NCI-H774 (cell line): ENCODE measurements at places on chromosomes 7 and 10.

GRCh38 chr10:133185421-133185820 lies 25.4 kb downstream of the KNDC1 start:
- DNase-seq = no peak

GRCh38 chr10:116457488-116457887 lies 29.8 kb downstream of the PNLIPRP3 start:
- no peak for DNase-seq

DNA sequence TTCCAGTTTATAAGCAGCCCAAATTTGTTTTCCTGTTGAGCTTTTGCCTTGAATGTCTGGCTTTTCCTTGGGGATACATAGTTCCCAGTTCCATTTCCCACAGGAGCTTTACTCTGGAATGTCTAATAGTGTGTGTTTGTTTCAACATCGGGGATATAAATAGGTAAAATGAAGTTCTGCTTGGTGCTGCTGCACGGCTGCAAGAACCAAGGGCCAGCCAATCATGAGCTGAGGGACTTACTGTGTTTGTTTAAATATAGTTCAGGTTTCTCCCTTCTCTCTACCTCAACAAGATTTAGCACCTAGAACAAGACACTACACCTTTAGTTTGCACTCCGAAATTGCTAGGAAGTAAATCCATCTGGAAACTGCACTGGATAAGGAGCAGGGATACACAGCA lies 43.9 kb downstream of the GRM8 start:
- DNase-seq = no peak

GRCh38 chr7:142364551-142364950 lies 106.7 kb upstream of the PRSS58 start:
- DNase-seq = no peak

DNA sequence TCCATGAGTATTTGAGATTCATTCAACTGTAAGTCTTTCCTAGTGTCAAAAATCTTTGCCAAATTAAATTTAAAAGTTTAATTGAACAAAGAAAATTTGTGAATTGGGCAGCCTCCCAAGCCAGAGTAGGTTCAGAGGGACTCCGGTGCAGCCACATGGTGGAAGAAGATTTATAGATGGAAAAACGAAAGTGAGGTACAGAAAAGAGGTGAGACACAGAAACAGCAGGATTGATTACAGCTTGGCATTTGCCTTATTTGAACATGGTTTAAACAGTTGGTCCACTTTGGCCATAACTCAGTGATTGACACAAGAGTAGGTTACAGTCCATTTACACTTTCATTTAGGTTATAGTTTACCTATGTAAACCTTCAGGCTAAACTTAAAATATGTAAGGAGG lies 465.8 kb downstream of the ARL4A start:
- DNase-seq = no peak

- DNase-seq = no peak
Measured at GRCh38 chr10:23331567-23332301, 12.9 kb downstream of the C10orf67 start.

DNA sequence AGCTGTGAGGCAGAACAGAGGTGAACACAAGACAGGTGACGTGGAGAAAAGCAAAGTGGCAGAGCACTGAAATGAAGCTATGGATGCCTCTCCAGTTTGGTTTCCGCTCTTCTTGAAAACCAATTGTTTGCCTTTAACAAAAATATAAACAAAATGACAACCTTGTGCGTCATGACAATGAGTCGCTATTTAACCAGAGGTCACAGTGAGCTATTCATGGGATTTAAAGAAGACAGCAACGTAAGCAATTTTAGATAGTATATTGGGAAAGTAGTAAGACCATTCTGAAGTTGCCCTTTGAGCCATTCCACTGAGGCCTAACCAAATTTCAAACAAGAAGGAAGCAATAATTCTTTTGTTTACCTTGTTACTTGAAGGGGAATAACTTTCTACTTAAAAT lies 15.2 kb upstream of the LRRTM3 start:
- DNase-seq = no peak

DNA sequence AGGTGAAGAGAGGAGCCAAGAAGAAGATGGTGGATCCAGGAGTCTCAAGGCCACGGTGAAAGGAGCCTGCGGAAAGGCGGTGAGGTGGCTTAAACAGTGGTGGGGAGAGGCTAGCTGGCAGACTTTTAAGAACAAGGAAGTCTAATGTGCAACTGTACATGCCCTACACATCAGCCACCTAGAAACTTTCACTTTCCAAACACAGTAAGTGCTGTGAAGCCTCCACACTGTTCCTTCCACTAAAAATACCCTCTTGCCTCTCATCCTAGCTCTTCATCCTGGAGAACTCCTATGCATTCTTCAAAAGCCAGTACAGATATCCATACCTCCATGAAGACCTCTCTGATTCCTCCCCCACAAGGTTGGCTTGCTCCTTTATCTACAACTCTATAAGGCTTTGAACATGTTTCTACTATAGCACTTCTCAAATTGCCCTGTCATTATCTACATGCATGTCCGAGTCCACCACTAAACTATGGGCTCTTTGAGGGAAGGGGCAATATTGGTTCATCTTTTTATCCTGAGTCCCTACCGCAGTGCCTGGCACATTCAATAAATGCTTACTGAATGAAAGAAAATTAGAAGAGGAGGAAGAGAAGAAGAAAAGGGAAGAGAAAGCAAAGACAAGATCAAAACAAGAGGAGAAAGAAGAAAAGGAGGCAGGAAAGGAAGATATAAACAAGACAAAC lies 54.2 kb downstream of the DNAJC12 start:
- no peak for DNase-seq

DNA sequence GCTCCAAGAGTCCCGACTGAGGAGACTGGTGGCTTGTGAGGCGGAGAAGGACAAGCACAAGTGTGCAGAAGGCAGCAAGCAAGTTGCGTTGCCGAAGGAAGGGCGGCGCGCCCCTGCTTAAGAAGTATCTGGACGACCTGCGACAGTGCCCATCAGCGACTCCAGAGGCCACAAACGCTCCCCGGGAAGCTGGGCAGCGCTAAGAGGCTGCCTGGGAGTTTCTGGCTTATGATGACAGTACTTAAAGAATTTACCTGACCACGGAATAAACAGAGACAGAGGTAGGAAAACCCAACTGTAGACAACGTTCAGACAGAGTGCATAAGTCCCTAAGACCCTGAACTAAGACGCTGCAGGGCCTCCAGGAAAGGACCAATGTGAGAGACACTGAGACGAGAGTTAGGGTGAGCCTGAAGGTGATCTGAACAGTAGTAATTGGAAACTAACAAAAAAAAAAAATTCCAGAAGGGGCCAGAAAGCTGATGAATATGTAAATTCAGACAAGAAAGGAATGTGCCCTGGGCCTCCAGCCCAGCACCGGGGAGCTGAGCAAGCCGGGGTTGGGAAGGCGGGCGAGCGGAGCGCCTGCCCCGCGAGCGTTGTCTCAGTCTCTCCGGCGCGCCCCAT lies 1.0 kb downstream of the OSBPL3 start:
- DNase-seq = no peak

GRCh38 chr10:102368077-102368476 lies 27.4 kb upstream of the NFKB2 start:
- no peak for DNase-seq

DNA sequence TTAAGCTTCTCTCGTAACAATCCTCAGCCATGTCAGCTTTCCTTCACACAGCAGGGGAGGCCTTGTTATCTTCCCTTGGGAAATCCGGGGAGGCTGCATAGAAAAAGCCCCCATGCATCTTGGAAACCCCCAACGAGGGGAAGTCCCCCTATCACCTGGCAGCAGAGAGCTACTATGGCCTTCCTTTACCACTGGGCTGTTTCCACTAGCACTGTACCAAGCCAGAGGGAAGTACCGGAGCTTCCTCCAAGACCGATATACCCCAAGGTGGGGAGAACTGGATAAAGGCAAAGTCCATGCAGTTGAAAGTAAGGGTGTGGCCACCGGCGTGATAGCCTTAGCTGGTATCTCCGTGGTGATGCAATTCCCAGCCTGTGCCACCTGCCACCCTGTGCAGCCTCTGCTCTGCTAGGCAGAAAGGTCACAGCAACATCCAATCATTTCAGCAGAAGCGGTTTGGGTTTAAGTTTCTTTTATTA lies 4.4 kb upstream of the CLIP2 start:
- no peak for DNase-seq

- DNase-seq = no peak
Measured at GRCh38 chr7:52799817-52800216, 235.6 kb upstream of the POM121L12 start.

- DNase-seq = no peak
Measured at GRCh38 chr10:62016623-62017490, 115.4 kb downstream of the ARID5B start.

- no peak for DNase-seq
Measured at GRCh38 chr7:135617781-135618180, 44.5 kb upstream of the STMP1 start.

DNA sequence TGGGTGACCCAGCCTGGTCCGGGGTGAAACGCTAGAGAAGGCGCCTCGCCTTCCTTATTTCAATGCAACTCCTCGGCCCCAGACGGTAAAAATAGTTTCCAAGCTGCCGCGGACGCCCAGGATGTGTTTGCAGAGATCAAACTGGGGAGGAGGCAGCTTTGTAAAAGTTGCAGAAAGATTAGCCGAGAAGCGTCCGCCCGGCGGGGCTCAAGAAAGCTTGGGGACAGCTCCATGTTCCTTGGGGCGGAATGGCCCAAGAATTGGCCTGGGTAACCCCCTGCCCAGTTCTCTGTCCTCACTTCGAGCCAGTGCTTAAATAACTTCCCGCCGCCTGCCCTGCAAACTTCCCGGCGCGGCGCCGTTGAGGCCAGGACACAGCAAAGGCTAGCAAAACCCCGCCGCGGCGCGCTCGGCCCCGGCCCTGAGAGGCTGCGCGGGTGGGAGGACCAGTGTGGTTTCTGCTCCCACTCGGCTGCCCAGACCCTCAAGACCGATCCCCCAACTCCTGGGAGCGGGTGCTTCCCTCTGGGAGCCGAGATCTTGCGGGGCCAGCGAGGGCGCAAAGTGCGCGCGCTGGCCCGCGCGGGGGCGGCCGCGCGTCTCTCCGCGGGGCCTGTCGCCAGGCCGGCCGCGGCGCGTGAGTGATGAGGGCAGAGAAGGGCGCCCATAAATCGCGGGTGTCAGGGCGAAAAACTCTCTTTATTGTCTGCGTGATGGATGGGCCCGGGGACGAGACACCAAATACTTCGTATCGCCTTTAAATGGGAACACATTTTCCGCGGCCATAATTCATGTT lies 6.3 kb upstream of the ZNF503 start:
- DNase-seq = no peak

GRCh38 chr10:112858986-112859651 lies 90.9 kb upstream of the TCF7L2 start:
- no peak for DNase-seq

GRCh38 chr7:135840591-135840990 lies 92.0 kb upstream of the FAM180A start:
- DNase-seq = no peak

DNA sequence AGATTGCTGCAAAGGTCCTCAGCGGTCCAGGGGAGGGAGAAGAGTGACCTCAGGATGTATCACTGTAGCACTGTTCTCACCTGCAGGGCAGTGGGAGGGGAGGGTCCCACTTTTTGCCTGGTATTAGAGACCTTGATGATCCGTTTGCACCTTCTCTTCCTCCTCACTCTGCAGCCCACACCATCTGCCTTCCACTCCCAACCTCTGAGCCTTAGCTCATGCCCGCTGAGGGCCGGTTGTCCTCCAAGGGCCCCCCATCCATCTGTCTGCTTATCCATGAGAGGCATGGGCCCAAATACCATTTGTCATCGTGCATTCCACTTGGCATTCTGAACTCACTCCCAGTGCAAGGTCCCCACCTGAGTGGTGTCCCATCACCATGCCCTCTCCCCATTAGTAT lies 64.6 kb upstream of the PCBD1 start:
- DNase-seq = no peak

- no peak for DNase-seq
Measured at GRCh38 chr10:986881-987619, 1.2 kb upstream of the GTPBP4 start.

DNA sequence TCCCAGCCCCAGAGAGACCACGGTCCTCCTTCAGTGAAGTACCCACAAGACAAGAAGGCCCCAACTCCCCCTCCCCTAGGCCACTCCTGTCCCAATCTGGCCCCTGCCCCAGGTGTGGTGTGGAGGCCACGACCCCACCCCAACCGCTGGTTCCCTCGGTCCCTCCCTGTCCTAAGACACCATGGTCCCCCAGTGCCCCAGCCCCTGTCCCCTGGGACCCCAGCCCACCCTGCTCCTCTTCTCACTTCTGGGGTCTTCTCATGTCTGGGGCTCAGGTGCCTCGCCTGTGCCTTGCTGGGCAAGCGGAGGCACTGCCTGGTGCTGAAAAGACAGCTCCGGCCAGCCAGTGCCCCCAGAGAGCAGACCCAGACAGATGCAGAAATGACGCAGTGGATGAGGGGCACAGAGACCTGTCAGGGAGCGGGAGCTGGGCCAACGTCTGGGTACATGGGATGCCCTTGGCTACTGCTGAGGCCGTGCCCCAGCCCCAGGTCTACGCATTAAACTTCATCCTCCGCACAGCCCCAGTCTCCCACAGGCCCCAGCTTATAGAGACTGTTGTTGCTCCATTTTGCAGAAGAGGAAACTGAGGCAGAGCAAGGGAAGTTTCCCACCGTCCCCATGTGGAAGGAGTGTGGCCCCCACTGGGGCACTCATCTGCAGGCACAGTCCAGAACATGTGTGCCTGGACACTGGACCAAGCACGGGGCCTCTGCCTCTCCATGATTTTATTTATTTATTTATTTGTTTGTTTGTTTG lies 14.8 kb downstream of the GRIFIN start:
- DNase-seq = no peak

DNA sequence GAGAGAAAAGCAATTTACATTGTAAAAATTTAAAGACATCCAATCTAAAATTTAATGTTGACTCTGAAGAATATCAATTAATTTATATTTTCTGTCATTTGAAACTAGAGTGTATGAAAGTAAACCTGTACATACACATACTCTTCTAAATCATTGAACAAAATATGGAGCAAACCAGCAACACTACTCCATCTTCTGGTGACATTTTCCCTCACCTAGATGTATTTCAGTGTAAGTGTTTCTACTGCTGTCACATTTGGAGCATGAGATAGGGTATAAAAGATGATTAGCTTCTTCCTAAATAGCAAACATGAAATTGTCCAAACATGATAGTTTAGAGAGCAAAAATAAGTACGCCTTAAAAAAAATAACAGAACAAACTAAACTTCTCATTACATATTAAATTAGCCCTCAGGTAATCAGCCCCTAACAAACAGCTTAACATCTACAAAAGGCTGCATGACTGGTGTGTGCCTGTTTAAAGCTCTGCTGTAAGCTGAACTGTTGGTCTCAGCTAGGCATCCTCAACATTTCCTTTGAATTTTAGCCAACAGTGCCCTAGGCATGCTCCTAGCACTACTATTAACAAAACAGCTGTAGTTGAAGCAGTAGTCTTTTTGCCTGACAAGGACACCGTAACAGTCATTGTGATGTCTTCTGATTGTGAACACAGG lies 189.8 kb downstream of the CTNNA3 start:
- no peak for DNase-seq

GRCh38 chr7:137579913-137580640 lies 236.5 kb upstream of the PTN start:
- no peak for DNase-seq

DNA sequence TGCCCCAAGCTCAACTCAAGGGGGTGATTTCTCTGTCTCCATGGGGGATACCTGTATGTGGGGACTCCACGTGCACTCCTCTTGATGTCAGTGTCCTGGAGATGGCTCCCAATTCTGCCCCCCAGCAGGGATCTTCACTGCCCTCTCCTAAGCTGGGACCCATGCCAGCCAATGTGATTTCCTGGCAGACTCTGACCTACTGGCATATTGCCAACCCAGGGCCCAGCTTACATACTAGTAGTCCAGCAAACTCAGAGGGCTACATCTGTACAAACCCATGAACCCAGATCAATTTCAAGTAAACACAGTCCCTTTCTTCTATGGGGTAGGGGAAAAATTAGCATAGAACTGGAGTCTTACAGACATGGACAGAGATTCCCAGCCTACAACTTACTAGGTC lies 26.2 kb upstream of the BMPR1A start:
- no peak for DNase-seq
